CD4-positive, CD25-positive, alpha-beta regulatory T cell (primary cell): ENCODE measurements at places on chromosomes 7 and 10. TPM values are rescaled to one million over a fixed set of nuclear protein-coding genes. Genes with fewer than 3 reads are reported as not detected.

Gene PRLHR
- total RNA-seq: not detected

GRCh38 chr10:17233286-17233991 is 5.4 kb downstream of the VIM start:
- DNase-seq: no peak

Gene UBTD1
- 1.4 TPM for total RNA-seq

Gene NKX1-2
- not detected for total RNA-seq

Gene ASB4
- not detected for total RNA-seq

- DNase-seq: no peak
These were observed 117.0 kb downstream of the KBTBD2 start for GRCh38 chr7:32774541-32774951.
